NCI-H1694 treated with DMSO at 0.1 percent for 48 hours (cell line): ENCODE measurements at places on chromosomes 5 and 9.

DNA sequence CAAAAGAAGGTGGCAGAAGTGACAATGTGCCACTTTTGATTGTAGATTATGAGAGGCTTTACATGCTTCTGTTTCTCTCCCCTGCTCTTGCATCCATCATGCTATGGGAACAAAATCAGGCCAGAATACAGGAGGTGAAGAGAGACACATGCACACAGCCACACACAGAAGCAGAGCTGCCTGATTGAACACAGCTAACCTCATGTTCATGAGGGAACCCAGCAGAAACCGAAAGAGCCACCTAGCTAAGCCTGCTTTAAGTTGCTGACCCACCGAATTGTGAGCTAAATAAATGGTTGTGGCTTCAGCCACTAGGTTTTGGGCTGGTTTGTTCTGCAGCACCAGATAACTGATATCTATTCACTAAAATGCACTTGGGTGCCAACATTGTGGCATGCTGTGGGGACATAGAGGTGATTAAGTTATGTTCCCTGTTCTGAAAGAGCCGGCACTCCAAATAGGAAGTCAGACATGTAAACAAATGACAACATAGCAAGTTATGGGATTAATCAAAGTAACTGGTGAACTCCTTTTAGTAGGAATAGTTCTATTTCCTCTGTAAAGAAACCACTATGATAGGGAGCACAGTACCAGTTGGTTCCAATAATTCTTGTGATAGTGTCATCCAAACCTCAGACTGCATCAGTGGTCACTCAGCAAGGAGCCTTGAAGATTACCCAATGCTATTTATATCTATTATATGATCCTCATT, 93.6 kb upstream of the TNC start:
- no peak for DNase-seq

DNA sequence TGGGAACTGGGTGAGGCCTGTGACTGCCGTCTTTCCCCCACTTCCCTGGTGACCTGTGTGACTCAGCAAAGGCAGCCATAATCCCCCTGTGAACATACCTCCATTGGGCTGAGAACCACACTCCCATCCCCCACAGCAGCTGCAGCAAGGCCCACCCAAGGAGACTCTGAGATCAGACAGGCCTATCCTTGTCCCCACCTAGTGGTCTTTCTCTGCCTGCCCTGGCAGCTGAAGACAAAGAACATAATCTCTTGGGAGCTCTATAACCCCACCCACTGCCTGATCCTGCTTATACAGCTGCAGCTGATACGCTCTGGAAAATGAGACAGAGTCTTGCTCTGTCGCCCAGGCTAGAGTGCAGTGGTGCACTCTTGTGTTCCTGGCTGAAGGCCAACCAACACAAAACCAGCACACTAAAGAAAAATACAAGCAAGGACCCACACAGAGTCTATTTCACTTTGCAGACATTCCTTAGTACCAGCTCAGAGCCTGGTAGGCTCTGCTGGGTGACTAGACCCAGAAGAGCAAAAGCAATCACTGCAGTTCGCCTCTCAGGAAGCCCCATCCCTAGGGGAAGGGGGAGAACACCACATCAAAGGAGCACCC, 106.7 kb downstream of the MCTP1 start:
- DNase-seq, result no peak

- no peak for DNase-seq
Observed at GRCh38 chr5:9168791-9169556, 376.9 kb downstream of the SEMA5A start.

- peak; percentile 70 for DNase-seq
Observed at GRCh38 chr5:54357408-54358058, 47.2 kb upstream of the ARL15 start.

- no peak for DNase-seq
Observed at GRCh38 chr5:149550594-149551226, 529 bp downstream of the CSNK1A1 start.

DNA sequence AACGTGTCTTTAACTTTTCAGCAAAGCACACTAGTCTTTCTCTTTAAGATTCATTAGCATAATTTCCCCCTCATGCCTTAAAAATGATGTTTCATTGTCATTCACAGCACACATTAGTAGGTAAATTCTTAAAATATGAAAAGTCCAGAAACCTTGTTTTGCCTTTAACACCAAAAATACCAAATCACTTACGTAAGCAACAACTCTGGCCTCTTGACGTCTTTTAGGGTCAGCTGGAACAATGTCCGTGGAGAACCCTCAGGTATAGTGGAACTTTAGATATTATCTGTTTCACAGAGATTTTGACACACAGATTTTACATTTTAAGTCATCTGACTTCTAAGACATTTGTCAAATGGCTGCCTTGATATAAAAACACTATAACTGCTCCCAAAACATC, 30.9 kb downstream of the LNPEP start:
- no peak for DNase-seq

- DNase-seq, result peak; percentile 45
Observed at GRCh38 chr5:124902097-124902821, 155.8 kb upstream of the ZNF608 start.

GRCh38 chr9:12748016-12748415, 26.8 kb upstream of the LURAP1L start:
- DNase-seq, result no peak

- DNase-seq, result peak; percentile 61
Observed at GRCh38 chr5:142888469-142889085, 118.4 kb downstream of the ARHGAP26 start.

DNA sequence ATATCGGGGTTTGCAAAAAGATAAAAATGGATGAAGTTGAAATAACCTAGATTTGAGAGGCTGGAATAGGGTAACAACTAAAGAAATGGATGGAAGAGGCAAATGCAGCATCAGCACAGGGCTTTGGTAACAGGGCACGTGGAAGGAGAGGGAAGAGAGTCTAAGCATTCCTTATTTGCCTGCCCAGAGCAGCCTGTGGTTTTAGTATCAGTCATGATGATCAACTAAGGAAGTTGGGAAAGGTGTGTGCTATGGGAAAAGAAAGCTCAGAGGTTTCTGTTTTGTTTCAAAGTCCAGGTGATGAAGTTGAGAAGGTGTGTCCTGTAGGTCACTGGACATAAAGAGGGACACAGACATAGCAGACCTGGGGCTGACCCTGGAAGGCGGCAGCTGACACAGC, 28.8 kb downstream of the GAS1 start:
- DNase-seq, result no peak

- no peak for DNase-seq
Observed at GRCh38 chr5:129622531-129622930, 125.4 kb upstream of the MINAR2 start.

- DNase-seq, result no peak
Observed at GRCh38 chr5:16826379-16827125, 109.5 kb downstream of the MYO10 start.

- no peak for DNase-seq
Observed at GRCh38 chr9:70362952-70363351, 51.5 kb downstream of the KLF9 start.

DNA sequence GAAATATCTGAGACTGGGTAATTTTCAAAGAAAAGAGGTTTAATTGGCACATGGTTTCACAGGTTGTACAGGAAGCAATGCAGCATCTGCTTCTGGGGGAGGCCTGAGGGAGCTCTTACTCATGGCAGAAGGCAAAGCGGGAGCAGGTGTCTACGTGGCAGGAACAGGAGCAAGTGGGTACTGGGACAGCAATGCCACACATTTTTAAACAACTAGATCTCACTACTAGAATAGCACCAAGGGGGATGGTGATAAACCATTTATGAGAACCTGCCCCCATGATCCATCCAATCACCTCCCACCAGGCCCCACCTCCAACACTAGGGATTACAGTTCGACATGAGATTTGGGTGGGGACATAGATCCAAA, 47.6 kb upstream of the HOMER1 start:
- DNase-seq, result no peak

DNA sequence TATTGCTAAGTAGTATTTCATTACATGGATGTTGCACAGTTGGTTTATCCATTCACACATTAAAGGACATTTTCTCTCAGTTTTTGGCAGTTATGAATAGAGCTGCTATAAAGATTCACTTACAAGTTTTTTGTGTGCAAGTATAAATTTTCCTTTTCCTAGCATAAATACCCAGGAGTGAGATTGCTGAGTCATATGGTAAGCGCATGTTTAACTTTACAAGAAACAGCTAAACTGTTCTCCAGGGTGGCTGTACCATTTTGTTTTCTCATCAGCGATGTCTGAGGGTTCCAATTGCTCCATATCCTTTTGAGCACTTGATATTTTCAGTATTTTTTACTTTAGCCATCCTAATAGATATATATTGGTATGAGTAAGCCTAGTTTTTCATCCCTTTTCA, 16.4 kb upstream of the ABCA1 start:
- no peak for DNase-seq

DNA sequence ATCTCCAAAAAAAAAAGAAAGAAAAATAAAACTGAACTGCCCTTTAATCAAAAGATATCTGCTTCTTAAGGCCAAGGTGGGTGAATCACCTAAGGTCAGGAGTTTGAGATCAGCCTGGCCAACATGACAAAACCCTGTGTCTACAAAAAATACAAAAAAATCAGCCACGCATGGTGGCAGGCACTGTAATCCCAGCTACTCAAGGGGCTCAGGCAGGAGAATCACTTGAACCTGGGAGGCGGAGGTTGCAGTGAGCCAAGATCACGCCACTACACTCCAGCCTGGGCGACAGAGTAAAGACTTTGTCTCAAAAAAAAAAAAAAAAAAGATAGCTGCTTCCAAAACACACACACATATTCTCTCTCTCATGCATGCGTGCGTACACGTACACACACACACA, 17.8 kb downstream of the SCAI start:
- no peak for DNase-seq

DNA sequence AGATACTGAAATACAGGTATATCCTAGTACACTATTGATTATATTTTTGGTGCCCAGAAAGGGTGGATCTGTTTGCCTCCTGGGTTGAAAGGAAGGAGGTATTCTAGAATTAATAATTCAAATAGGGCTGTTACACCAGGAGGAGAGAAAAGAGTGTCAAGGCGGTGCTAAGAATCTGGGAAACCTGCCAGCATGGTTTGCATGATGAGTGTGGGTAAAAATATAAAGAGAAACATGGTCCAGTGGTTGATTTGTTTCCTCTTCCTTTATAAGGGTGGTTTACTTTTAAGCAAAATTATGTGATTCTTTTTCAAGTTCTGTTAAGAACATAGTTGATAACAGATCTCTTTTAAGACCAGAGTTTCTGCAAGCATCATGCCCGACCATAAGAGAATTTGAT, 69.4 kb upstream of the NFIB start:
- no peak for DNase-seq

GRCh38 chr5:159106193-159106568, 6.5 kb upstream of the EBF1 start:
- DNase-seq, result no peak

DNA sequence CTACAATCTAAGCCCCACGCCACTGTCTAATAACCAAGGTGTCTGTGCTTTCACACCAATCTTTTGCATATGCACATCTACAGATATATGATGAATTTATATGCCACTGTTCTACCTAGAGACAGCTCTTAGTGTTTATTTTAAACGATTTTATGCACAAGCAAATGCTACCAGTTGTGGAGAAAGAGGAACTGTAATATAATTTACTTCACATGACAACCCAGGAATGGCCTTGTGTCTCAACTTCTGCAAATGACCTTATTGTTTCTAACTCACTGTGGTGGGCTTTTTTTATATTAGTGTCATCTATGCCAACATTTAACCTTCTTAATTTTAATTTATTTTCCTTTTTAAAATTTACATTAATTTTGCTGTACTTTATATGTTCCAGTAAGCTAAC, 531.1 kb upstream of the TLE4 start:
- no peak for DNase-seq

- DNase-seq, result no peak
Observed at GRCh38 chr5:147017191-147017590, 138.6 kb upstream of the PPP2R2B start.

DNA sequence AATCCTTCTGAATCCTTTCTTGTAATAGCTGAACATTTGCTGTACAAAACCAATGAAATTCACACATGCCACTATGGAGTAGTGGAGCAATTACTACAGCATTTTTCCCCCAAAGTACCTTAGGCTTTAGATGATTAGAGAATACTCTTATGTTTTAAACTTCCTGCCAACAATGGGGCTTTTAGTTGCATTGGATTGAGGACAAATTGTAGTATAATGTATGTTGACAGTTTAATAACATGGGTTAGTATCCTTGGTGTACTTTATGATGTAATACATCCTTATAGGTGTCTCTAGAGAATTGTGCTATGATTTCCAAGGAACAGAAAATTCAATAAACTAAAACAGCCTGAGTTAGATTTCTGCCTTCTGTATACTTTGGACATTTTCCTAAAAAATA, 422.7 kb upstream of the GRAMD2B start:
- no peak for DNase-seq

GRCh38 chr5:132073231-132074013, at the start of gene CSF2:
Gene CSF2, plus strand, starts transcription at chr5:132073789. Its CDS starts 35 bp downstream, at chr5:132073824.
- DNase-seq, result no peak

- DNase-seq, result no peak
Observed at GRCh38 chr5:52469835-52470234, 317.9 kb upstream of the ITGA1 start.

DNA sequence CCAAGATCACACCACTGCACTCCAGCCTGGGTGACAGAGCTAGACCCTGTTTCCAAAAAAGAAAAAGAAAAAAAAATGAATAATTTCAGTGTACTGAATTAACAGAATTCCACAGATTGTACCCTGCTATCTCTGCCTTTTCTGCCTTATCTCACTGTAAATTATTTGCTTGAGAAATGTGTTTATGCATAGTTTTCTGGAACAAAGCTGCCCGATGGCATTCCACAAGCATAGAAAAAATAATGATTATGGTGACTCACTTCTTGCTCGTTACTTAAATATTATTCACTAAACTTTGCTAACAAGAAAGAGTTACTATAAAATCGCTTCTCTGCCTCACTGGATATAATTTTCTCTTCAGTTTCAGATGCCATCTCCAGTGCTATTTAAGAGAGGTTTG, 88.7 kb upstream of the FAM169A start:
- DNase-seq, result no peak

GRCh38 chr9:739362-739761, 102.1 kb upstream of the DMRT1 start:
- no peak for DNase-seq
